ENCODE measurements at places on chromosomes 3 and 15. TPM values are rescaled to one million over a fixed set of nuclear protein-coding genes. Genes with fewer than 3 reads are reported as not detected.

DNA sequence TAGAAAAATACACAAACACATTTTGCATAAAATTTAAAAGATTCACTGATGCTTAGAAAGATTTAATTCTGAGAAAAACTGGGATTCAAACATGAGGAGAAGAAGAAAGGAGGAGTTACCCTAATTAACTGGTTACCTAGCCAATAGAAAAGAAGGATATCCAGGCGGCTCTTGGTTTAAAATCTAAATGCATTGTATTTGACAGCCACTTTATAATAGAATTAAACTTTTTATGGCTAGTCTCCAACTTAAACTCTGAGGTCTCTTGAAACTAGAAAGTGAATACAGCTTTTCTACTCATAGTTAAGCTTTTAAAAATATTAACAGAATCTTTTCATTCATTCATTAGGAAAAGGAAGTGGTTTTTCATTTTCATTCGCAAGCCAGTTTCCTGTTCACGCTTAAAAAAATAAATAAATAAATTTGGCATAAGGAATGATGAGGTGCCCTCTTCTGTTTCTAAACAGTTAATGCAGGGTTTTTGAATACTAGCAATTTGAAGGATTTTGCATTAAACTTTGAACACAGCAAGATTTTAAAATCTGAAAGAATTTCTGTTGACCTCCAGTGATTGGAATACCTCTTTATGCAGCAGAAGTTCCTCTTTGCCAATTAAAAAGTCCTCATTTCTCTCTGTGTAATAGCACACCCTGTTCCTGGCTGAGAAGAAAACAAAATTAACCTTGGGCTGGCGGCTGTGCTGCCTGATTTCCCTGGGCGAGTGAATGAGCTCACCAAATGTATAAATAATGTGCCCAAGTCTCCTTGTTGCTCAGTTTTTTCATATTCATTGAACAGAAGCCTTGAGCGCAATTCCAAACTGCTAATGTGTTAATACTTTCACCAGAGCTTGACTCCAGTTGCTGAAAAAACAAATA is 105.1 kb downstream of the ZMAT3 start:
- DNase-seq: no peak

DNA sequence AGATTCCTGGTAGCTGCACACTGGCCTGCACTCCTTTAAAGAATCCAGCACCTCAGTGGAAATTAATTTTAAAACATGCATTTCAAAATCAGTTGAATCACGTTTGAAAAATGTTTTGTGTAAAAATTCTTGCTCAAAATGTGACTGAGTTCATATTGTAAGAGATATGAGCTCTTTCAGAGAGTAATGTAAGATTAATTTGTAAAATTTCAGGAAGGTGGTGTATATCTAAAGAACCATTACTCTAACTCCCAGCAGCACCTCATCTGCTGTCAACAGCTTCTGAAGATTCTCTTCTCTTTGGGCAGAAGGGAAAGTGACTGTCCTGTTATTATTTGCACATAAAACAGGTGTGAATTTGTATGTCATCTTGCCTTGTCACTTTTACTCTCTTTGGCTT is 97.5 kb upstream of the PLXNA1 start:
- DNase-seq: no peak

GRCh38 chr3:99108508-99108907 is 207.0 kb upstream of the DCBLD2 start:
- DNase-seq: no peak

GRCh38 chr3:130894986-130895280 is 1.0 kb downstream of the ATP2C1 start:
- no peak for DNase-seq

DNA sequence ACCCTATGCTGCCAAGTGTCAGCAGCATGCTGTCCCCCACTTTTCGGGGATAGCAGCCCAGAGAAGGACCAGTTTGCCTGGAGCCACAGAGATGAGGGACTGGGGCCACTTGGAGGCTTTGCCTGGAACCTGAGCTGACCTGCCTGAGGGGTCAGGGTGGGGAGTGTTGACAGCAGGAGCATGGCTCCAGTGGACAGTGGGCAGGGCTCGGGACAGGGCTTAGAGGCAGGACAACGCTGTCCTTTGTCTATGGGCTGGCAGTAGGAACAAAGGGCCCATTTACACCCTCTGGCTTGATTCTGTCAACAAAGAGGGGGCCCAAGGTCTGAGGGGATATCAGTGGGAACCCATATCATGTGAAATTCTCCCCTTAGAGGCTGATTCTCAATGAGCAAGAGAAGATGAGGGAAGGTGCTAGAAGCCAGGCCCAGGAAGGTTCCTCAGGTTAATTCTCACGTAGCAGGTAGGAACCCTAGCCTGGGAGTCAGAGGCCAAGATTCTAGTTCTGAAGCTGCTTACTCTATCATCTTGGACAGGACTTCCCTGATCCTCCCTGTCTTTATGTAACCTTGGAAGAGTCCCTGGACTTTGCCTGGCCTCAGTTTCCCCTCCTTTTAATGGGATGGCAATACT is 29.7 kb upstream of the HHATL start:
- no peak for DNase-seq

GRCh38 chr3:197546307-197547085 is 9.3 kb downstream of the BDH1 start:
- no peak for DNase-seq

GRCh38 chr3:95055288-95055687 is 992.4 kb downstream of the NSUN3 start:
- DNase-seq: no peak

DNA sequence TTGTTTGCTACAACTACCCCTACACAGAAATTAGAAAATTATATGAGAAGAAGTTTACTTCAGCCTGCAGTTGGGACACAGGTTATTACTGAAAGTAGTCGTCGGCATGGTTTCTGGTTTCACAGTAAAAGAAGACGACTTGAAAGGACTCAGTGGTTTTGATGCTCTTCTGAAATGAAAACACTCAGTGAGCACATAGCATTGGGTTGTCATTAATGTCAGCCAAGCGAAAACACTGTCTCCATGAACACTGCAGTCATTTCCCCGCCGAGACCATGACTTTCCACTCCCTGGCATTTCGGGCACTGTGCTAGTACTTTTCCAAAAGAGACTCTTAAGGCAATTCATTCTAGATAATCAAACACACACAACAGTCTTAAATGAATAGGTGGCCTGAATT is 69.2 kb upstream of the ICE2 start:
- DNase-seq: peak; percentile 77

- DNase-seq: no peak
Observed at GRCh38 chr15:77634266-77634962, 1.7 kb upstream of the LINGO1 start.

DNA sequence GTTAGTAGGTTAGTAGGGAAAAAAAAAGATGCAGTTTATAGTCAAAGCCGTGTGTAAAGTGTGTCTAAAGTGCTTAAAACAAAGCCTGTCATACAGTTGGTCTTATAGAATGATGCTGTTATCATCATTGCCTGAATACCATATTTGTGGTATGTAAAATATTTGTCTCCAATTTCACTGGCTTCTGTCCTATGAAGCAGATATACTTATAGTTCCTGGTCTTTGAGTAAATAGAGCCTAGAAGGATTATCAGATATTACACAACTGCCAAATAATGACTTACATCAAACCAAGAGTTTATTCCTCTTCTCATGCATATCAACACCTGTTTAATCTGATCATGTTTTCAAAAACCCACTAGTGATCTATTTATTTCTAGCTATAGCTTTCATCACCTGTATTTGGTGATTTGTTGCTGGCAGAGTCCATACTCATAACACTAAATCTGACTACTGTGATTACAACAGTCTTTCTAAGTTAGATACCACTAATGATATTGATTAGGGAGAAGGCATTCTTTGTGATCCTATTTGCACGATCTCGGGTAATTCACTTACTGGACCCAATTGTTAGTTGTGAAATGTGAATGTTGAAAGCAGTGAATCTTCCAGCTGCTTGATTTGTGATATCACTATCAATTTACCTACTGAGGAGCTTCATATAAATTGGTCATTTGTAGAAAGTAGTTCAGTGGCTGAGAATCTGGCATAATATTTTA is 413.7 kb downstream of the LPP start:
- DNase-seq: no peak

- no peak for DNase-seq
Observed at GRCh38 chr15:89164712-89165211, 56.6 kb downstream of the RLBP1 start.

DNA sequence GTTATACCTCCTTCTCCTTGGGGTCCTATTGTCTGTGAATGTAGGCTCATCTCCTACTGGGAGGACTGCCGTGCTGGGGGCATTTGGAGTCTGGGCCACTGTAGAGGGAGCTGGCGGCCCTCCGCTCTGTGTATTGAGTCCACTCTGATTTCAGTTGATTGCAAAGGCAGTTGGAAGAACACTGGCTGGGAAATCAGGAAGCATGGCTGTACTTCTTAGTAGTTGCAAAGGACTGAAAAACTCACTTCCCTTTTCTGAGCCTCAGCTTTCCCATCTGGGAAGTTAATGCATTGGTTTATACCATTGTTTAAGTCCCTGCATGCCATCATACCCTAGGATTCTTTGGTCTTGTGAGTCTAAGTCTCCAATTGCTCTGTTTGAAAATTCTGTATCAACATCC is 46.7 kb downstream of the TMED3 start:
- no peak for DNase-seq

DNA sequence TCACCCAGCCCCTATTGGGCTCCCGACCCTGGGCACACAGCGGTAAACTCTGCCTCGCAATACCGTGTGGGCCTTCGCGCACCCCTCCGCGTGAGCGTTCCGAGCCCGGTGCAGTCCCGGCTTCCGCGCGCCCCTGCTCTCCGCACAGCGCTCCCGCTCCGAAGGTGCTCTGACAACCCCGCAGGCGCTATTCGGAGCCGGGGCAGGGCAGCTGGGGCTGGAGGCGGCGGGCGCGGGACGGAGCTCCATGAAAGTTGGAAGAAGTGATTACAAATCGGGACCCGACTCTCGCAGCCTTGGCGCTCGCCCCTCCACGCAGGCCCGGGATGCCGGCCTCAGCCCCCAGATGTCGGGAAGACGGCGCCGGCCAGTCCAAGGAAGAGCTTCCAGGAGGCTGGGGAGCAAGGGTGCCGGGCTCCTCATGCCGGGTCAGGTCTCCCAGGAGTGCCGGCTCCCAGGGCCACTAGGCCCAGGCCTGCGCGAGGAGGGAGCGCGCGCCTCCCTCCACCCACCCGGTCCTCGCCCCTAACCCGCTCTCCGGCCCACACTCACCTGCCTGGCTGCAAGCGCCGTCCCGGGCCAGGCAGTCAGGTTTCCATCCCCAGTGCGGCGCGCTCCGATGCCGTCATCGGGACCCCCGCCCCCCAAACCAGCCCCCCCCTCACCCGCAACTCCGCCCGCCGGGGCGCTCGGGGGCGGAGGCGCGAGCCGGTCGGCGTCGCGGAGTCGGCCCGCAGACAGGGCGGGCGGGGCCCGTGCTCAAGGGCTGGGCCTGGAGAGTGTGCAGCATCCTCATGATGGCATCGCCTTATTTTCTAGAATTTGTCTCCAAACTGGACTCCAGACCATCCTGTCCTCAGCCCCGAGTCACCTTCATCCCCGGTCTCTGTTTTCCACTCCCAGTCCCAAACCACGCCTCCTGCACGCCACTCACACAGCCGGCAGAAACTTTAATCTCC is at the start of gene KIF7:
KIF7 (minus strand) TSS at position 621 of the 959 bp plus-strand sequence. CDS start 2,537 bp downstream, outside the sequence.
- no peak for DNase-seq

DNA sequence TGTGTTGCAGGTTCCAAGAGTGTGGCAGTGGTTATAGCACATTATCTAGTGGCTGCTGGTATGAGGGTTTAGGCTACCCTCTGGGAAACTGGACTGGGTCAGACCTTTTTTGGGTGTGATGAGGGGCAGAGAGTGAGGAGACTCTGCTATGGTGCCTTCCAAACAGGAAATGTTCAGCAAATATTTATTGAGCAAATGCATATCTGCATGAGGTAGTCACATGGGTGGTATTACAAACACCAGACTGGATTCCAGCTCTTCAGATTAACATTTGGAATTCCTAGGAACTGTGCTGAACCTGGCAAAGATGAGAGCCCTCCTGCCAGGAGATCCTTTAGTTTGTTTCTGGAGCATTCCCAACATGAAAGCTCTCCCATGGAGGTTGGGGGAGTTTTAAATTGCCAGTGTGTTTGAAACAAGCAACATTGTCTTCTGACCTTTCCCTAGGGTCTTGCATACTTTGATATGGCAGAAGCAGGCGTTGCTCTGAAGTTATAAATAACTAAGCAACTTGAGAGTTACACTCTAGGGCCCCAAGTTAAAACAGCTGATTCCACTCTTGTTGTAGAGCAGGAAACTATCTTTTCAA is 341.2 kb upstream of the C2CD4B start:
- DNase-seq: no peak

- DNase-seq: no peak
Observed at GRCh38 chr15:23438816-23439466, 8.1 kb downstream of the GOLGA6L2 start.

- DNase-seq: no peak
Observed at GRCh38 chr3:177525987-177526712, 328.9 kb upstream of the TBL1XR1 start.

GRCh38 chr15:27701956-27702355 is 397.2 kb downstream of the OCA2 start:
- DNase-seq: no peak

DNA sequence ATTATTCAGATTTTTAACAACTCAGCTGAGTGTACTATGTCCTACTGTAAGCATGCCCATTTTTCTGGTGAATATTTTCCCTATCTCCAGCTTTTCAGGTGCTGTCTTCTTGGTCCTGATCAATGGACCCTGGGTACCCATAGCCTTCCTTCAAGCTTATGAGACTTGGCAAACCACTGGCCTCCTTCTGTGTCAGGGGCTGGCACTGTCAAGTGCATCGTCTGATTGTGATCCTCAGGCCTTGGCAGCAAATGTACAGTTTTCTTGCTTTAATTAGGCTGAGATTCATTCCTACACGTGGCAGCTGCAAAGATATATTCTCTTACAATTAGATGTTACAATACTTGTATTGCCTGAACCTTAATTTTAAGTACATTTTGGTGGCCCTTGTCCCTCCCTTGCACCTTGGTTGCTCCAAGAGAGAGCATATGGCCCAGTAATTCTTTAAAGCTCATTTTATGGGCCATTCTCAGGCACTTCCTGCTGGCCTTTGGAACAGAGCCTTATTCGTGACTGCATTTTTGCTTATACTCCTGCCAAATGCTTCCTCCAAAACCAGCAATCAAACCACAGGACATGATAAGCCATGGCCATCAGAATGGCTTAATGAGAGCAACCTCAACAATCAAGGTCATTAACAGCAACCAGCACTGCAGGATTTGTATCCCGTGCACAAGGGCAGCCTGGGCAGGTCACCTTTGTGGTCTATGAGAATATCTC is 179.9 kb downstream of the CNTN6 start:
- DNase-seq: no peak

AADAC gene
- not detected for total RNA-seq

CP gene
- not detected for total RNA-seq

TF gene
- total RNA-seq: 0.47 TPM

SCN5A gene
- 0.18 TPM for total RNA-seq

HACL1 gene
- 22.7 TPM for total RNA-seq

SCG3 gene
- total RNA-seq: not detected

TSC22D2 gene
- 28.8 TPM for total RNA-seq

All from activated naive CD4-positive, alpha-beta T cell treated with anti-CD3 and anti-CD28 coated beads, Interleukin-2, amount 50 U/mL, for 72 hours (primary cell).